ENCODE measurements at places on chromosomes 4 and X. TPM values are rescaled to one million over a fixed set of nuclear protein-coding genes. Genes with fewer than 3 reads are reported as not detected.

Gene PDLIM3
- 7.4 TPM for total RNA-seq

Gene GAGE2A
- total RNA-seq: not detected

Gene NAAA
- 22.4 TPM for total RNA-seq

Gene FGFBP2
- 14.4 TPM for total RNA-seq

Gene IL2
- 24.8 TPM for total RNA-seq

Gene SORBS2
- total RNA-seq: not detected

Gene UCP1
- total RNA-seq: not detected

Gene PNMA6A
- total RNA-seq: 0.60 TPM

Gene MAMLD1
- 3.4 TPM for total RNA-seq

Gene SOX3
- not detected for total RNA-seq

Gene CXCL10
- 0.62 TPM for total RNA-seq

Gene IDUA
- 13.9 TPM for total RNA-seq

Measured in activated T-cell treated with anti-CD3 and anti-CD28 coated beads, Interleukin-2, amount 50 U/mL, for 72 hours (primary cell).